ENCODE measurements at places on chromosomes 11 and 22. TPM values are rescaled to one million over a fixed set of nuclear protein-coding genes. Genes with fewer than 3 reads are reported as not detected.

Gene MS4A2
- not detected for total RNA-seq

Gene OR5P2
- total RNA-seq, result not detected

Gene CCDC73
- not detected for total RNA-seq

Gene ASRGL1
- 9.9 TPM for total RNA-seq

Gene CELF1
- total RNA-seq, result 64.3 TPM

Gene TNNI2
- total RNA-seq, result not detected

Gene LYVE1
- 0.64 TPM for total RNA-seq

Gene OTUB1
- total RNA-seq, result 118 TPM

Gene KCNJ5
- not detected for total RNA-seq

Gene SMIM35
- total RNA-seq, result not detected

Gene ST14
- total RNA-seq, result 0.10 TPM

Gene TMEM132A
- total RNA-seq, result 121 TPM

Gene MMP12
- 0.04 TPM for total RNA-seq

Gene RBM4
- 150 TPM for total RNA-seq

Gene NLRP14
- total RNA-seq, result not detected

Gene OR4D5
- total RNA-seq, result not detected

Gene KCNJ1
- not detected for total RNA-seq

Gene SLC22A25
- not detected for total RNA-seq

Gene ENTHD1
- total RNA-seq, result not detected

Gene F2
- total RNA-seq, result 2.1 TPM

Gene APOL5
- total RNA-seq, result not detected

Gene WNT7B
- 51.2 TPM for total RNA-seq

Gene TRPM5
- not detected for total RNA-seq

Gene RNASEH2C
- total RNA-seq, result 22.8 TPM

Gene EPS8L2
- total RNA-seq, result 63.5 TPM

Gene TTC28
- 3.1 TPM for total RNA-seq

Gene DNAJB7
- total RNA-seq, result not detected

Gene MIAT
- total RNA-seq, result 0.15 TPM

Gene ANO9
- total RNA-seq, result 0.67 TPM

Gene APOBEC3G
- 0.24 TPM for total RNA-seq

Gene GAL3ST3
- not detected for total RNA-seq

Gene MYEOV
- total RNA-seq, result 104 TPM

Gene C11orf91
- total RNA-seq, result 1.5 TPM

Gene TRIM6
- 6.9 TPM for total RNA-seq

Gene OR2AG1
- not detected for total RNA-seq

Gene MMP27
- total RNA-seq, result not detected

Gene B4GALNT4
- 14.8 TPM for total RNA-seq
